NCI-H1092 (cell line): ENCODE measurements at places on chromosomes 11 and 22.

DNA sequence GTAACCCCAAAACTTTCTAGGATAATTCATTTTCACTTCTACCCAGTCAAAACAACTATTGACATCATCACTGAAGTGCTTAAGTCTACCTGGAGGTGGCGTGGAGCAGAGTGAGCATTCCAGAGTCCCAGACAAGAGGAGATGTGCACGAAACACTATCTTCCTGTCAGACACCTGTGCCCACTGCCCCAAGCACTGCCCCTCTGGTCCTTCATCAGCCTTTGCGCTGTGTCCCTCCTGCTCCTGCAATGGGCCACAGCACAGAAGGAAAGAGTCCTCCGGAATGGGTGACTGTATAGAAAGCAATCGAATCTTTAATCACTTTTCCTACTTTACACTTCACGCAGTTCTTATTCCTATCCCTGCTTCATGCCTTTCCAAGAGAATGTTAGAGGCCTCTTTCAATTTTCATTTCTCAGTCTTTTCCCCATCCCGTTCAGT lies 512 bp upstream of the GRIA4 start:
- no peak for DNase-seq

DNA sequence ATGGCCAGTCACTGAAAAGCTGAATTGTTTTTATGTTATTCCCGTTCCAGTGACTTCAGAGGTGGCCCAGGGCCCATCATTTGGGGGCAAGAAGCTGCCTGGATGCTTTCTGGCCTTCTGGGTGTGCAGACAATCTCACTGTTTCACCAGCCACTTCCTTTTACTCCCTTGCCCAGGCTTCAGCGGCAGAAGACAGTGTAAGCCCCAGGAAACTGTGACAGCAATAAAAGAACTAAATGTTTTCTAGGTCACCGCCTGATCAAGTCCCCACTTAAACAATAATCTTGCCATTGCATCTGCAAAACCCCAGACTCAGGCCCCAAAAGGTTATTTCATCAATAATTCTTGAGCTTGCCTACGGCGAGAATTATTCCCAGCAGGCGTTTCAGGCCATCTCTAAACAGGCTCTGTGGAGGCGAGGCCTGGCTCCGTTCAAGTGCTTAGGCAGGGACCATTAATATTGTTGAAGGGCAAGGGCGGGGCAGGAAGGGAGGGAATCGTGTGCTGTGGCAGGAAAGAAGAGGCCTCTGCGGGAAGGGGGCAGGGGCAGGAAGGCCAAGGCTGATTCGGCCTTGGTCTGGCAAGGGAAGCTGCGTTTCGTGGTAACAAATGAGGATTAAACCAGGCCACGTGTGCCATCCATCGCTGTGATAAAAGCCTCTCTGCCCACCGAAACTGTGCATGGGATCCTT lies 252.3 kb downstream of the KIRREL3 start:
- no peak for DNase-seq

GRCh38 chr11:133705873-133706272 lies 139.4 kb downstream of the SPATA19 start:
- no peak for DNase-seq

GRCh38 chr22:38228873-38229740 lies 27.3 kb downstream of the MAFF start:
- no peak for DNase-seq

DNA sequence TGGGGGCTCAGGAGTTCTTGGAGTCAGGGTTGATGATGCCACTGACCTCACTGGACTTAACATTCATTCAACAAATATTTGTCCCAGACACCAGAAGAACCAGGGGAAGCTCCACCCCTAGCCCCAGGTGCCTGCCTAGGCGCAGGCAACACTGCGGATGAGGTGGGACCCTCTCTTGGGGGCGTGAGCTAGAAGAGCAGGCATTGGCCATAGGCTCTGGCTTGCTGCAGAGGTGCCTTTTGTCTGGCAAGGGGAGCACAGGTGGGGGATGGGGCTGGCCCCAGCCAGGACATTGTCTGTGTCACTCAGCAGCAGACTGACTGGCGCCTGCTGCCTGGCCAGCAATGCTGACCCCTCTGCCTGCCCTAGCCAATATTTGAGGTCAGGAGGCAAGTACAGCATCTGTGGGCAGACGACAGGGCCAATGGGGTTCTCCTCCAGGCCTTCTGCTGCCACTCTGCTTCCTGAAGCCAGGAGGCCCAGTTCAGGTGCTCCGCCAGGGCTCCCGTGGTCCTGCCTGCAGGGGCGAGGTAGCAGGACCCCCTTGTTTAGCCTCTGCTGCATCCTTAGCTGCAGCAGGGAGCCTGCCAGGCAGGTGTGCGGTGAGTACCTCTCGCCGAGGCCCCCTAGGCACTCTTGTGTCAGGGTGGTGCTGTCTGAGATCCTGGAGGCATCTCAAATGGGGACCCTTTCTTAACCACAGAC lies 4.0 kb downstream of the LINC01488 start:
- DNase-seq = no peak
